MM.1S (cell line): ENCODE measurements at places on chromosomes 5 and 9.

DNA sequence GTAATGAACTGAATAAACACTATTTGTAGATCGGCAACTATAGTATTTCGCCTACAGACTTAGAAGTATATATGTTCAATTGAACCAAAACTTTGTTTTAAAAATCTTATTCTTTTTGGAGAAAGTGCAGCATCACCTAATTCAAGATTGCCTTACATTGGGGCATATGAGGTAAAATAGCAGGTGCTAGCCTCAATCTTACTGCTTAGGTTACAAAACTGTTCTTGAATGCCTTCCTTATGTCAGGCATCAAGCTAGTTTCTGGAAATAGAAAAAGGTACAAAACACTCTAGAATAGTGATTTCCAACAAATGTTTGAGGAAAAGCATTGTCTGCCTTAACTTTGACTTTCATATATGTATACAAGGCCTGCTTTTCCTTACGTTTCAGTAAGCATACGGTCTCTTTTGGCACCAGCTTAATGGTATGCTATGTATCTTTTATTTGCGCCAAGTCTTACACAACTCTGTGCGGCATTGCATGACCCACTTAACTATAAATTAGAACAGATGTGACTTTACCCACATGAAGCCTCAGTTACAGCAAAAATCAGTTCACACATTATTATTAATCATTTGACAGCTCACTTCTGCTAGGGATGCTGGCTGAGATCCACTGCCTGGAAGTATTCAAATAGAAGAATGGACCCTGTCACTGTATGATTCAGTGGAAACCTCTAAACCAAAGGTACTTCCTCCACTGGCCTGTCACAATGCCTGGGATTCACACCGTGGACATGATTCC is 174.1 kb downstream of the PRELID2 start:
- DNase-seq = no peak

- DNase-seq = no peak
Measured at GRCh38 chr5:171845040-171845630, 59.5 kb downstream of the SMIM23 start.

DNA sequence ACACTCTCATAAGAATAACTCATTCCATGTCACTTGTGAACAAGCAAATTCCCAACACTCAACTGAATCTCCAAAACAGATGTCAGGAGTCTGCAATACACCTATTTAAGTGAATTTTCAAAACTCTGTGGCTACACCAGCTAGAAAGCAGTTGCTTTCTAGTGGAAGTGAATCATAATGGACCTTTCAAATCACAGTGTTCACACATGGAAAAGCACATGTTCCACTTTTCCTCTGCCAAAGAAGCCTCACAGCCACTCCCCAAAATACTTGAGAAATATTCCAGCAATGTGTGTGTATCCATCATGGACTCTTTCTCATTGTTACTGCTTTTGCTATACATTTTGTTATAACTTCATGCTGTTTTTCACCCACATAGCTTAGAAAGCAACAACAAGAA is 17.4 kb downstream of the MARCHF3 start:
- DNase-seq = no peak

- no peak for DNase-seq
Measured at GRCh38 chr5:168707716-168708695, 128.8 kb upstream of the PANK3 start.

- DNase-seq = no peak
Measured at GRCh38 chr9:130500340-130501180, 55.8 kb downstream of the ASS1 start.

DNA sequence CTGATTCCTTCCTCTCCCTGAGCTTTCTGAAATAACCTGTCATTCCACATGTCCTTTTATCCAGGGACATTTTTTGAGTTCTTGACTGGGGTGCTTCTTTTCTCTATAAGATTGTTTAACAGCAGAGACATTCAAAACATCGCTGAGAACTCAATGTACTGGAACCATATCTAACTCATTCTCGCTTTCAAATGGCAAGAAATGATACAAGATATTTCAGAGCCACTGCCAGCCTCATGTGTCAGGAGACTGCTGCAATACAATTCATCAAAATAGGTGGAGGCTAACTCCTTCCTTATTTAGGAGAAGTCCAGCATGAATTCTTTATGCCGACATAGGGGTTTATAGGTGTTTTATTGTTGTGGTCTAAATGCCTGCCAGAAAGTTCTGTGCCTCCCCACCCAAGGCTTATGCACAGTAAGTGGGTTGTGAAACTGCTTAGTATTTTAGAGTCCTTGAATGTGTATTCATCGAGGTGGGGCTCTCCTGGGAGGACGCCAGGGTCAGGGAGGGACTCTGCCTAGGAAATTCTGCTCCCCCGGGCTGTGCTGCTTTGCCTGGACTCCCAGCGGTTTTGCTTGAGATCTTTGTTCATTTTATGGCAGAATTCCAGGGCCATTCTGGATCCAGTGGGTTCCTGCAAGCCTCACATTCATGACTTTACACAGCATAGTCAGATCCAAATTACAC is 53.9 kb downstream of the ZNF474 start:
- no peak for DNase-seq

- DNase-seq = no peak
Measured at GRCh38 chr5:173623789-173624188, 7.3 kb upstream of the BOD1 start.

DNA sequence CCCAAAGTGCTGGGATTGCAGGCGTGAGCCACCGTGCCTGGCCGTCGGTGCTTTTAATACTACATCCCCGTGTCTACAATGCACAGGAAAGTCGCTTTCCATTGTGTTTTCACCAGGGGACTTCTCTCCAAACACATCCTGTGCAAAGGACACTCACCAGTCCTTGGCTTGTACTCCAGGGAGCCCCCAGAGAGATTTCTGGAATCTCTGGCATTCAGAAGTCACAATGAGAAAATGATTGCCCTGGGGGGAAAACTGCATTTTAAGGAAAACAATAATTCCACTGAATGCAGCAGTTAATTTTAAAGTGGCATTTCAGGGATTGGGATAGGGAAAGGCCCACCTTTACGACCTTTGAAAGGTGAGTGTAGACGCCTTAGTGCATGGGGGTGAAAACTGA is 112.0 kb downstream of the ADAMTS16 start:
- DNase-seq = no peak

- no peak for DNase-seq
Measured at GRCh38 chr9:107137495-107138202, 145.4 kb upstream of the RAD23B start.

GRCh38 chr5:113495422-113495841 is 7.2 kb upstream of the MCC start:
- DNase-seq = no peak

GRCh38 chr5:10655161-10655971 is 91.5 kb downstream of the ANKRD33B start:
- no peak for DNase-seq

DNA sequence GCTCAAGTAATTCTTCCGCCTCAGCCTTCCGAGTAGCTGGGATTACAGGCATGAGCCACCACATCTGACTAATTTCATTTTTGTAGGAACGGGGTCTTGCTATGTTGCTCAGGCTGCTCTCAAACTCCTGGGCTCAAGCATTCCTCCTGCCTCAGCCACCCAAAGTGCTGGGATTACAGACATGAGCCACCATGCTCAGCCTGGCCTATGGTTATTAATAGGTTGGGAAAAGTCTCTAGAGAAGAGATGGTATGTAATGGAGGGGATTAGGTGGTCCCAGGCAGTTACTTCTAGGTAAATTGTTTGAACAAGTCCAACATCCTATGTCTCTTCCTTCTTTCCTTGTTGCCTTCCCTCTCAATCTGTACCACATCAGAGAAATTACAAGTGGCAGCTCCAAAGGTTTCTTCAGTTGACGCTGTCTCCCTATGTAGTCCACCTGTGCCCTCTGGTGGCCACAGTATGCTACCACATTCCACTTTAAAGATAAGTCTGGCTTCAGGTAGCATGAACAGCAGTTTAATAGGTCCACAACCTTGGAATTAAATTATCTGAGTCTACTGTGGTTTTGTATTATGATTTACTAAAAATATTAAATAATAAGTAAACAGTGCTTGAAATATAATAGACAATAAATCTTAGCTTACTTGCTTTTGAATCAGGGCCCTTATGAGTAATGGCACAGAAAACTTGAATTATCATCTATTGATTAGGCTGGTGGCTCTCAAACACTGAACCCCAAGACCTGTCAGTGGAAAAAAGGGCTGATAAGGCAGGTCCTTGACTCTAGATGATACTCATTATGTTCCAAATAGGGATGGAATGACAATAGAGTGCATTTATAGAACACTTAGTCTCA is 9.7 kb downstream of the TIGD6 start:
- peak; percentile 68 for DNase-seq

DNA sequence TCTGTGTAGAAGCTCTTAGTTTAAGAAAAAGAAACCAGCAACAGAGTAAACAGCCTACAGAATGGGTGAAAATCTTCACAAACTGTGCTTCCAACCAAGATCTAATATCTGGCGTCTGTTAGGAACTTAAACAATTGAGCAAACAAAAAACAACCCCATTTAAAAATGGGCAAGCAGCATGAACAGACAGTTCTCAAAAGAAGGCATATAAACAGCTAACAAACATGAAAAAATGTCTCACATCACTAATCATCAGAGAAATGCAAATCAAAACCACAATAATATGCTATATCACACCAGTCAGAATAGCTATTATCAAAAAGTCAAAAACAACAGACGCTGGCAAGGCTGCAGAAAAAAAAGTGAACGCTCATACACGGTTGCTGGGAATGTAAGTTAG is 83.7 kb upstream of the CCDC152 start:
- no peak for DNase-seq

GRCh38 chr5:10760096-10760920 is 726 bp downstream of the DAP start:
- DNase-seq = peak; percentile 61

DNA sequence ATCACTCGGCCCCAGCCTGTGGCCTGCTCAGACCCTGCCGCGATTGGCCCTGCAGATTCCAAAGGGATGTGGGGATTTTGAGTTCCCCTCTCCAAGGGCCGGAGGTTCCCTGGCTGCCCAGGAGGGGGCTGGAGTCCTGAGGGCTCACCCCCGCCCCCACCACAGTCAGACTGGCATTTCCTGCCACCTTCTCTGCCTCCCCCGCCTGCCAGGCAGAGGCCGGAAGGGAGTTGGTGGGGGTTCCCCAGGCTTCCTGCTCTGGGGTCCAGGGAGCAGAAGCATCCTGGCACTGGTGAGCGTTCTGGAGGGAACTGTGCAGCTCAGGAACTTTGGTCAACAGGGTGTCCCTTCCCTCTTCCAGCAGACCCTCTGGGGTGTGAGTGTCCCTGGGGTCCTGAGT is 70.6 kb downstream of the RXRA start:
- no peak for DNase-seq

GRCh38 chr5:51380603-51381207 is 2.5 kb upstream of the ISL1 start:
- peak; percentile 54 for DNase-seq

- DNase-seq = no peak
Measured at GRCh38 chr5:9774472-9775079, 144.4 kb upstream of the TAS2R1 start.

DNA sequence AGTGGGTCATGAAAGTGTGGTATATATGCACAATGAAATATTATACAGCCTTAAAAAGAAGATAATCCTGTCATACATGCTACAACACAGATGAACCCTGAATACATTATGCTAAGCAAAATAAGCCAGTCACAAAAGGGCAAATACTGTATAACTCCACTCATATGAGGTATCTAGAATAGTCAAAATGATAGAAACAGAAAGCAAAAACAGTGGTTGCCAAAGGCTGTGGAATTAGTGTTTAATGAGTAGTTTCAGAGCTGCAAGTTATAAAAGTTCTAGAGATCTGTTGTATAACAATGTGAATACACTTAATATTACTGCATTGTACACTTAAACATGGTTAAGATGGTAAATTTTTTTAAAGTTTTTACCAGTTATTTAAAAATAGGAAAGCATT is 135.0 kb downstream of the OXCT1 start:
- DNase-seq = no peak

GRCh38 chr9:97556721-97557605 is 55.5 kb downstream of the TMOD1 start:
- DNase-seq = no peak

GRCh38 chr9:81636255-81636599 is 53.1 kb downstream of the TLE1 start:
- DNase-seq = no peak

- no peak for DNase-seq
Measured at GRCh38 chr5:161483721-161484120, 62.8 kb downstream of the GABRB2 start.

DNA sequence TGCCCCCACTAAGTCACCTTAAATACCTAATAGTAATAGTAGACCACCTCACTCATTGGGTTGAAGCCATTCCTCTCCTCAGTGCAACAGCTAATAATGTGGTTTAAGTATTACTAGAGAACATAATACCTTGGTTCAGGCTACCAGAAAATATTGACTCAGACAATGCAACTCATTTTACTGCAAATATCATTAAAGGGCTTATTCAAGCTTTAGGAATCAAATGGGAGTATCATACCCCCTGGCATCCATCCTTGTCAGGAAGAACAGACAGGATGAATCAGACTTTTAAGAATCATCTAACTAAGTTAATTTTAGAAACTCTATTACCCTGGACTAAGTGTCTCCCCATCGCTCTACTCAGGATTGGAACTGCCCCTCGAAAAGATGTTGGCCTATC is 6.8 kb upstream of the RNF180 start:
- no peak for DNase-seq

DNA sequence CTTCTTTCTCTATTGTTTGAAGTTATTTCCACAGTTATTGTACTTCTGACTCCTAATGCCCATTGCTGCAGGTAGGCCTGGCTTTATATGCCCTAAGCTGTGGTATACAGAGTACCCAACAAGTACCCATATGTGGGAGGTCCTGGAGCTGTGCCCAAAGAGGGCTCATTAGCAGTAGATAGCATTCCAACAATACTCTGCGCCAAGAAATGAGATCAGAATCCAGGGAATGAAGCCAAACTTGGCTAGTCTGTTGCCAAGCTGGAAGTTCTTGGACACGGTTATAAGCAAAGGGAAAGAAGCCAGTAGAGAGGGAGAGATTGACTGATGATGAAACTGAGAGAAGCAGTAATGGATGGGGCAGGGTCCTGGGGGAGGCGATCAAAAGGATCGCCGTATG is 29.7 kb upstream of the FAM169A start:
- DNase-seq = no peak

DNA sequence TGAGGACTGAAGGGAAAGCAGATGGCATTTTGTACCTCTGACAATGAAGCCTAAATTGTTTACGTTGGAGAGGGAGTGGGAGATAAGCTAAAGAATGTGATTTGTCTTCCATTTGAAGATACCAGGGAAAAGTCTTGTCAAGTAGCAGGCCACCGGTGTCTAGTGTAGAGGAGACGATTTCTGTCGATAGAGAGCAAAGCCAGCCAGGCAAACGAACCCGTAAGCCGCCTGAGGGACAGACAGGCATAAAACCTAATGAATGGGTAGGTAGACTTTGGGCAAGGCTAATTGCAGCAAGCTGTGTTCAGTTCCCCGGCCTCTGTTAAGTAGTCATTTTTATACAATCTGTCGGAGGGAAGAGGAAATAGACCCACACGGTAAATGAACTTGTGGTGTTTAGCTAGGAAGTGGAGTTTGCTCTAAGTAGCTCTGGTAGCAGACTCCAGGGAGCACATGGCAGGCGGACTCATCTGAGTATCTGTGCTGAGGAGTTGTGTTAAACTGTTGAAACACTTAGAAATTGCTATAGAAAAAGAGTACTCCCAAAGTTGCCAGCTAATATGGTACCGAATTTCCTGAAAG is 28.8 kb downstream of the SMARCA2 start:
- no peak for DNase-seq
